HFFc6 (cell line): ENCODE measurements at places on chromosomes 6 and 20.

DNA sequence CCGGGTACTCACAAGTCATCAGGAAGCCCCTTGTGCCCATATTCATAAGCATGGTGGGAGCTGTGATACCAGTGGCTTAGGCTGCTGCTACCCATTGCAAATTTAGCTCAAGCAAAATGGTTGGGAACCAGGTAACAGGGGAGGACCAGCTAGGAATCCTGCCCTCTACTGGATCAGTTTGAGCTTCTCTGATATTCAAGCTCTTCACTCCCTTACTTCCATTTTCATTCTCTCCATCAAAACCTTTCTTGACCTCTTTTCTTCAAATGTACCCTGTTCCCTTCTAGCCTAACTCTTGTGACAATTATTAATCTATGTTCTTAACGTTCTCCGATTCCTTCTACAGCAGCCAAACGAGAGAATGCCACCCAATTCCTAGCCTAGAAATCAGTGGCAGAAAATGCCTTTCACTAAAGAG is 9.7 kb downstream of the NOL7 start:
- no peak overlapping the region for H3K4me3 ChIP-seq
- no peaks in the 10 kb centered on the region; the same call in 1 of the 2 replicates for H3K27me3 ChIP-seq
- peak overlapping the region; percentile 32; the same call in 1 of the 2 replicates for H3K27ac ChIP-seq

DNA sequence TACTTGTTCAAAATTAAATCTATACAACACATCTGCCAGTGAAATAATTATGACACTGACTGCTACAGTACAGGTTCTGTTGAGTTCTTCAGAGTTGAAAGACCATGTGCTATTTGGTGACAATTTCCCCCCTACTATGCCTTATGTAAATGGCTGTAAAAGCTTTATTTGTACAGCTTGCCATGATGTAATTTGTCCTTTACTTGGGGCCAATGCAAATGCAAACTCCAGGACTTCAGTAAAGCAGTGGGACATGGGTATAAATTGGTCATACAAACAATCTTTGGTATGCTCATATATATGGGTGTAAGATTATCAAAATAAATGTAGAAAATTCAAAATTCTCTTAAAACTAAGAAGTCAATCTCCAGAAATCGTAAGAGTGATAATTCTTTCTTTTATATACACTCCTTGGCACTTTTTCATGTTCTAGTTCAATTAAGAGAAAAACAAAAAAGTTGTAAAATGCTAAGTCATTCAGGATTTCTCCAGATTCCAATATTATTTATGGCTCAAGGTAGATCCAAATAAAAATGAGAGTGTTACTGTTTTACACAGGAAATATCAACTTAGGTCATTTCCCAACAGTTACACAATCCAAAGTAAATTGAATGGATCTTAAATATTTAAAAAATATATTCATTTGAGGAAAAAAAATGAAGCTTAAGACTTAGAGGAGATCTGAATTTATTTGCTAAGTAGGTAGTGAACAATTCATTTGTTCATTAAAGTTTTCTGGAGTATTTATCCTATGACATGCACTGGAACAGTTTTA is 1310.5 kb upstream of the CITED2 start:
- H3K27ac ChIP-seq = no peak overlapping the region
- H3K27me3 ChIP-seq = no peaks in the 10 kb centered on the region
- H3K4me3 ChIP-seq = no peak overlapping the region
- no peaks in the 10 kb centered on the region for H3K4me1 ChIP-seq
- no peak for DNase-seq
- 0 out of 2 replicates have a peak, but pooled peaks cover 3% of the 10 kb centered on the region for H3K36me3 ChIP-seq

GRCh38 chr6:108585921-108586536 is 25.3 kb downstream of the FOXO3 start:
- DNase-seq = no peak
- H3K4me3 ChIP-seq = peak overlapping the region; percentile 50
- H3K36me3 ChIP-seq = no peaks in the 10 kb centered on the region; the same call in 1 of the 2 replicates

- peaks cover 24% of the 10 kb centered on the region for H3K4me1 ChIP-seq
- DNase-seq = no peak
- no peak overlapping the region for H3K27ac ChIP-seq
These were observed 38.2 kb downstream of the C6orf132 start for GRCh38 chr6:42104095-42104803.

GRCh38 chr6:97053643-97054411 is 129.3 kb downstream of the KLHL32 start:
- no peaks in the 10 kb centered on the region for H3K36me3 ChIP-seq
- H3K4me3 ChIP-seq = no peak overlapping the region
- H3K4me1 ChIP-seq = no peaks in the 10 kb centered on the region
- H3K27ac ChIP-seq = no peak overlapping the region
- peaks cover 8% of the 10 kb centered on the region for H3K27me3 ChIP-seq

DNA sequence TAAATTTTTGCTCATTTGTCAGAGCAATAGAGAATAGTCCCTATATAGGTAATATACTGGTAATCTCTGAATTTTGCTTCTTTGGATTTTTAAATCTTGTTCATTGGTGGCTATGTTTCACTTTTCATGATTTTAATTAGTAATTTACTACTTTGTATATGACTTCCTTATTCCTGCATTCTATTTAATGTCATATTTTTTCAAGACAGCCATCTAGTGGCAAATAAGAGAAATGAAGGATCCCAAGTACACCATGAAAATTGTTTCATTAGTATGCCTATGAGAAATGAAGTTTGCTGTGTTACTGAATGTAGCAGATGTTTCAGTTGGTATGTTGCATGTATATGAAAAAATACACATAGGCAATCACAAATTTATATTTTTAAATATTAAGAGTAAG is 82.4 kb downstream of the ZNF292 start:
- no peak overlapping the region for H3K27ac ChIP-seq
- H3K36me3 ChIP-seq = no peaks in the 10 kb centered on the region
- H3K4me3 ChIP-seq = no peak overlapping the region

- H3K4me1 ChIP-seq = peaks cover 14% of the 10 kb centered on the region
- H3K36me3 ChIP-seq = no peaks in the 10 kb centered on the region
- no peaks in the 10 kb centered on the region; the same call in 1 of the 2 replicates for H3K27me3 ChIP-seq
- no peak overlapping the region for H3K4me3 ChIP-seq
- no peak overlapping the region for H3K27ac ChIP-seq
These were observed 23.3 kb downstream of the MAP7 start for GRCh38 chr6:136526937-136527336.

DNA sequence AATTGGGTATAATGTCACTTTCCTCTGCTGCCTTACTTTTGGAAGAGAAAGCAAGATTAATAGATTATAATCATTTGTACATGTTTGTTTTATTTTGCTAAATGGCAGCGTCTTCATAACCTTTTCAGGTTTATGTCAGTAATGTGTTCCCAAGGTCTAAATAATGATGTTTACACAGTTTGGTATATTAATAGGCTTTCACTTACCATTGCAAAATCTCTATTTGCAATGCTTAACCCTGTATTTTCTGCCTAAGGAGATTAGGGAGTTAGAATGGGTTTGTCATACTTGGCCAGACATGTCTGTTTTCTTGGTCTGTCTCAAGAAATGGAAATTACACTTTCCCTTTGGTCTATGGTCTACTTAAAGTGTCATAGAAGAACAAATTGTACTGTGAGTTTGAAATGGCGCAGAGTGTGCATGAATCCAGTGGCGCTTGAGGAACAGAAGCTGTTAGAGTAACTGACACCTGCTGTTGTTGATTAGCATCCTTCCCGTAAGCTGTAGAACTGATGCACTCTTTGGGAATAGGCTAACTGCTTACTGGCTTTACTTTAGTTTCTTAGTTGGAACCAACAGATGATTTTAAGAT is 261.1 kb downstream of the SAMD5 start:
- no peak for DNase-seq
- H3K4me3 ChIP-seq = no peak overlapping the region
- H3K36me3 ChIP-seq = no peaks in the 10 kb centered on the region
- H3K4me1 ChIP-seq = no peaks in the 10 kb centered on the region
- no peak overlapping the region for H3K27ac ChIP-seq
- no peaks in the 10 kb centered on the region for H3K27me3 ChIP-seq

GRCh38 chr6:4879741-4880275 is 103.6 kb downstream of the CDYL start:
- H3K4me3 ChIP-seq = no peak overlapping the region
- H3K27ac ChIP-seq = no peak overlapping the region
- H3K27me3 ChIP-seq = no peaks in the 10 kb centered on the region
- no peaks in the 10 kb centered on the region for H3K36me3 ChIP-seq
- peaks cover 29% of the 10 kb centered on the region for H3K4me1 ChIP-seq

GRCh38 chr6:147530132-147531060 is 21.9 kb downstream of the SAMD5 start:
- H3K4me1 ChIP-seq = no peaks in the 10 kb centered on the region
- no peaks in the 10 kb centered on the region; the same call in none of the 2 replicates for H3K27me3 ChIP-seq

DNA sequence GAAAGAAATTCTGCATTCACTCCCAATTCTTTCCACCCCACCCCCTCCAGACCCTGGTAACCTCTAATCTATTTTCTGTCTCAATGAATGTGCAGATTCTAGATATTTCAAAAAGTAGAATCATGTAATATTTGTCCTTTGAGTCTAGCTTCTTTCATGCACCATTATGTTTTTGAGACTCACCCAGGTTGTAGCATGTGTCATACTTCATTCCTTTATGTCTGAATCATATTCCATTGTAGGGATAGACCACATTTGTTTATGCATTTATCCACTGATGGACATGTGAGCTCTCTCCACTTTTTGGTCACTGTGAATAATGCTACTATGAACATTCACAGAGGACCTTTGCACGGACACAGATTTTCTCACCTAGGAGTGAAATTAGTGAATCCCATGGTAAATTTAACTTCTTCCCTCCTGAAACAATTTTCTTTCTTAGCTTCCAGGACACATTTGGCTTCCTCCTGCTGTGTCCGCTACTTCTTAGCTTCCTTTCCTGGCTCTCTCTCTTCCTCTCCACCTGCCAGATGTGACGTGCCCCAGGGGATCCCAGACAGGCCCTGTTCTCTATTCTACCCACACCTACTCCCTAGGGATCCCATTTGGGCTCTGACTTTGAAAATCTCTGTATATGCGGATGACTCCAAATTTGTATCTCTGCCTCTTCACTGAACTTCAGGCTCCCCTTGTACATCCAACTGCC is 24.1 kb upstream of the ARFGEF2 start:
- H3K36me3 ChIP-seq = peaks cover 5% of the 10 kb centered on the region
- peak overlapping the region; percentile 59 for H3K27ac ChIP-seq
- H3K27me3 ChIP-seq = peaks cover 25% of the 10 kb centered on the region
- no peak overlapping the region for H3K4me3 ChIP-seq
- peak; percentile 89 for DNase-seq

- no peak for DNase-seq
- H3K36me3 ChIP-seq = peaks cover 25% of the 10 kb centered on the region
- H3K4me3 ChIP-seq = no peak overlapping the region
- H3K4me1 ChIP-seq = peaks cover 31% of the 10 kb centered on the region
- no peak overlapping the region for H3K27ac ChIP-seq
These were observed 27.7 kb downstream of the KCNS1 start for GRCh38 chr20:45073221-45073620.

- H3K27me3 ChIP-seq = no peaks in the 10 kb centered on the region
- no peak overlapping the region for H3K27ac ChIP-seq
- no peaks in the 10 kb centered on the region for H3K36me3 ChIP-seq
These were observed 14.0 kb downstream of the MAK start for GRCh38 chr6:10824297-10824696.

GRCh38 chr6:166781331-166781730 is 154.3 kb upstream of the RPS6KA2 start:
- H3K27me3 ChIP-seq = peaks cover 7% of the 10 kb centered on the region
- DNase-seq = no peak
- H3K36me3 ChIP-seq = no peaks in the 10 kb centered on the region

- no peak overlapping the region for H3K4me3 ChIP-seq
- H3K27ac ChIP-seq = no peak overlapping the region
- peaks cover 9% of the 10 kb centered on the region; the same call in 1 of the 2 replicates for H3K36me3 ChIP-seq
These were observed 8.4 kb downstream of the IRF4 start for GRCh38 chr6:399785-400534.

DNA sequence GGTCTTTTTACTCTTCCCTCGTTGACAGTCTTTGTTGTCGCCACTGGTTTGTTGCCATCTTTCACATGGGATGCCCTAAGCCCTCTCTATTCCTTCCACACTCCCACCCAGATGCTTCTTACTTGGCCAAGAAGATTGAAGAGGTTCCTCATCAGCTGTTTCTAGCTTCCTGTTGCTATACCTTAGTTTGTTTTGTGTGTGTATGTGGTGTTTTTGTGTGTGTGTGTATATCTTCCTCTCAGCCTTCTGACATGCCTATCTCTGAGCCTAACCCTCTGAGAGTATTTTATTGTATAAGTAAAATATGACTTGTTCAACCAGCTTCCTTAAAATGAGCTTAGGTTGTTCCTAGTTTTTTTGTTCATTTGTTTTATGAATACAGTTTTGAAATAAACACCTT is 35.9 kb downstream of the ENPP1 start:
- H3K4me1 ChIP-seq = peaks cover 50% of the 10 kb centered on the region
- DNase-seq = no peak

- H3K4me3 ChIP-seq = no peak overlapping the region
- DNase-seq = no peak
- peak overlapping the region; percentile 89; the same call in 1 of the 2 replicates for H3K27ac ChIP-seq
- H3K36me3 ChIP-seq = peaks cover 26% of the 10 kb centered on the region
- no peaks in the 10 kb centered on the region for H3K27me3 ChIP-seq
- peaks cover 68% of the 10 kb centered on the region for H3K4me1 ChIP-seq
These were observed 197.4 kb upstream of the KCNQ5 start for GRCh38 chr6:72424476-72424875.

GRCh38 chr6:129342796-129343195 is 367.2 kb downstream of the ARHGAP18 start:
- no peak for DNase-seq
- H3K27me3 ChIP-seq = no peaks in the 10 kb centered on the region
- peaks cover 65% of the 10 kb centered on the region for H3K4me1 ChIP-seq

DNA sequence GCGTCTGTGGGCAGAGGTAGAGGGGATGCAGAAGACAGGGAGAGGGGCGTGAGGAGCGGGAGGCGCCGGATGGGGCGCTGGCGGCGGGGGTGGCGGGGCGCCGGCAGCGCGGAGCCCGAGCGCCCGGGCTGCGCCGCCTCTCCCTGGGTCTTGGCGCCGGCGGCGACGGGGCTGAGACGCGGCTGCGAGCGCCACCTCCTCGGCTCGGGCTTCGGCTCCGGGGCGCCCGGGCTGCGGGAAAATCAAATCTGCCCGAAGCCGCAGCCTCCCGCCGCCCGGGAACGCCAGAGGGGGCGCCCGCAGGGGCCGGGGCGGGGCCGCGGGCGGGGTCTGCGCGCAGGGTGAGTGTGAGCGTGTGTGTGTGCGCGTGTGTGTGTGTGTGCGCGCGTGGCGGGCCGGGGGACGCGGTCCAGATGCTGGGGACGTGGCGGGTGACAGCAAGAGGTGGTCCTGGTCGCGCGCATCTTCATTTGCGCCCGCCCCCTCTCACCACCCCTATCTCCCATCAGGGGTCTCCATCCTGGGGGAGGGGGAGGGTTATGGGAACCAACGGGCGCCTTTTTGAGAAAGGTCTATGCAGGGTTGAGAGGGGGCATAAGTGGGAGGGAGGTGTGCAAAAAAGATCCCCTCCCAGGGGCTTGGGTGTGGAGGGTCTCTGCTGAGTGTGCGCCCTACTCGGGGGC is 646 bp upstream of the CPNE5 start:
- peak overlapping the region; percentile 81 for H3K4me3 ChIP-seq
- no peak overlapping the region for H3K27ac ChIP-seq
- H3K27me3 ChIP-seq = peaks cover 29% of the 10 kb centered on the region
- H3K4me1 ChIP-seq = peaks cover 7% of the 10 kb centered on the region
- H3K36me3 ChIP-seq = no peaks in the 10 kb centered on the region

GRCh38 chr6:38525888-38526287 is 113.8 kb downstream of the BTBD9 start:
- DNase-seq = no peak
- H3K27me3 ChIP-seq = peaks cover 1% of the 10 kb centered on the region; the same call in 1 of the 2 replicates
- peaks cover 33% of the 10 kb centered on the region for H3K36me3 ChIP-seq
- H3K4me1 ChIP-seq = peaks cover 27% of the 10 kb centered on the region
- H3K27ac ChIP-seq = no peak overlapping the region
